Cortex of kidney (tissue), 1 donor: ENCODE measurements at places on chromosomes 2 and 18.
A peak's percentile ranks its signal among the peaks of the same experiment; 100 is the strongest.

DNA sequence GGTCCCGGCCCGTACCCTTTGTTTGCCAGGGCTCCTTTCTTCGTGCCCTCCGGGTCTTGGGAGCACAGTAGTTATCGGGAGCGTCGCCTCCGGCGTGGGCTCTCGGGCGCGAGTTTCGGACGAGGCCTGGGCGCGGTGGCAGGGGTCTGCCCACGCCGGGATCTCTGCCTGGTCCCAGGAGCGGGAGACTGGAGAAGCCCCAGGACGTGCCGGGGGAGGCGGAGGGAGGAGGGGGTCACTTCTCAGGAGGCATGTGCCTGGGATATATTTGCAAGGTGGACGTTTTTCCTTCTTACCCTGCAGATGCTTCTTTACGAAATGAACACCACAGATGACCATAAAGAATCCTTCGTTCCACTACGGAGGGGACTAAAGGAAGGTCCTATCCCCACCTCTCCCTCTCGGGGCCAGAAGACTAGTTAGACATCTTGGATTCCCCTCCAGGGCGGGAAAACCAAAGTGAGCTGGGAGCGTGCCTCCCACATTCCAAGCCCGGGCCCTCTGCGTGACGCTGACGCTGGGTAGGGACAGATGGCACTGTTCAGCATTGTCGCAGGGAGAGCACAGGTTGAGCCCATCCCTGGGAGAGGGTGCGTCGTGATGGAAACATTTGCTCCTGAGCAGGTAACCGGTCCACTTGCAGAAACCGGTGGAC lies 483 bp upstream of the FHL2 start:
- no peak for DNase-seq

GRCh38 chr2:119606674-119607073 lies 62.4 kb downstream of the CFAP221 start:
- DNase-seq = no peak

DNA sequence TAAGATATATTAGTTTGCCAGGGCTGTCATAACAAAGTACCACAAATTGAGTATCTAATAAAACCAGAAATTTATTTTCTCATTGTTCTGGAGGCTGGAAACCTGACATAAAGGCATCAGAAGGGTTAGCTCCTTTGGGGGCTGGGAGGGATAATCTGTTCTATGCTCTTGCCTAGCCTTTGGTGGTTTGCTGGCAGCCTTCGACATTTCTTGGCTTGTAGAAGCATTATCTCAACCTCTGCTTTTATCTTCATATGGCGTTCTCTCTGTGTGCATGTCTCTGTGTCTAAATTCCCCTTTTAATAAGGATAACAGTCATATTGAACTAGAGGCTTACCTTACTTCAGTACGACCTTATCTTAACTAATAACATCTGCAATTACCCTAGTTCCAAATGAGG lies 22.8 kb upstream of the NT5C1B start:
- no peak for DNase-seq

DNA sequence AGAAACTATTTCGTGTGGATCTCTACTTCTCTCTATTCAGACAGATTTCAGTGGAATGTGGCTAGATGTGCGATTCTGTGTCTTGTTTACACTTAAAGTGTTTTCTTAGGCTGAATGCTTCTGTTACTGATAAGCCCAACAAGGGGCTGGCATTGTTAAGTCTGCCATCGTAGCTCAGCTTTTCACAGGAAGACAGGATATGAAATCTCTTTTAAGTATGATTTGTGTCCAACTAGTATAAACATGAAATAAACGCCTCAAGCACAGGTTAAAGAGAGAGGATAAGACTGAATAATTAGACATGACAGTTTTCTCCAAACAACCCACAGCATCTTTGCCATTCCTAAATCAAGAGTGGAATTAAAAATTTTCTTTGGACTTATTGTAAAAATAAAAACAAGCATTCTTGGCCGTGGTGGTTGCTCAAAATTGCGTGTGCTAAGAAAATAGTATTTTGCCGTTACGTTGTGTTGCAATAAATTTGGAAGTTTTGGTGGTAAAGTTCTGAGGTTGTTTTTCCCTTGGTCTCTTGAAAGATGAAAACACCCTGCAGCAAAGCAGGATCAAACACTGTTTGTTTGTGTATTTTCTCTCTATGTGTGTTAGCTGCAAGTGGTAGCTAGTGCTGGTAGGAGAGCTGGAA lies 1.0 kb downstream of the VIT start:
- DNase-seq = no peak

DNA sequence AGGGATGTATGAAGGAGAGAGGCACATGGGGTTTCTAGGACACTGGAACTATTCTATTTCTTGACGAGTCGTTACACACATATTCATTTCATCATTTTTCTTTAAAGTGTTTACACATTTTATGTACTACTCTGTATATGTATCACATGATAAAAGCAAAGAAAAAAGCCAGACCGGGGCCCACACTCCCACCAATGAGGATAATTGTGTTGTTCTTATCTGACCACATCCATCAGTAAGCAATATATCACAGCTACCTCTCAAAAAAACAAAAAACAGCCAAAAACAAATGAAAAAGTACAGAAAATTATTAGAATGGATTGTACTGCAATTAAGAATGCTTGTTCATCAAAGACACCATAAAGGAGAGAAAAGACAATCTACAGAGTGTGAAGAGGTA lies 14.2 kb upstream of the CNRIP1 start:
- no peak for DNase-seq

GRCh38 chr2:163133602-163134001 lies 295.0 kb upstream of the KCNH7 start:
- no peak for DNase-seq

- no peak for DNase-seq
Observed at GRCh38 chr18:77042583-77042982, 90.0 kb downstream of the MBP start.

DNA sequence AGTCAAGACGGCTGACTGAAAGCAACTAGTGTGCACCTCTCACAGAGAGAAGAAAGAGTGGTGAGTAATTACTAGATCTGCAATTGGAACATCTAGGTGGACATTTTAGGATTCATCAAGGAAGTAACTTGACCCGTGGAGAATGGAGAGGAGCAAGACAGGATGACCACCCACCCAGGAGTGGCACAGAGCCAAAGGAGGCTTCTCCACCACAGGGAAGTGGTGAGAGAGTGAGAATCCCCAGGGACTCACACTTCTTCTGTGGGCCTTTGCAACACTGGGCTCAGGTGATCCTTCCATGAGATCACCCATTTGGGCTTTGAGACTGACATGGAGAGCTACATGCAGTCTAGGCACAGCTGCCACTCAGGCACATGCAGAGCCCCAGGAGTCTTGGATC lies 132.8 kb upstream of the GALNT5 start:
- DNase-seq = no peak

DNA sequence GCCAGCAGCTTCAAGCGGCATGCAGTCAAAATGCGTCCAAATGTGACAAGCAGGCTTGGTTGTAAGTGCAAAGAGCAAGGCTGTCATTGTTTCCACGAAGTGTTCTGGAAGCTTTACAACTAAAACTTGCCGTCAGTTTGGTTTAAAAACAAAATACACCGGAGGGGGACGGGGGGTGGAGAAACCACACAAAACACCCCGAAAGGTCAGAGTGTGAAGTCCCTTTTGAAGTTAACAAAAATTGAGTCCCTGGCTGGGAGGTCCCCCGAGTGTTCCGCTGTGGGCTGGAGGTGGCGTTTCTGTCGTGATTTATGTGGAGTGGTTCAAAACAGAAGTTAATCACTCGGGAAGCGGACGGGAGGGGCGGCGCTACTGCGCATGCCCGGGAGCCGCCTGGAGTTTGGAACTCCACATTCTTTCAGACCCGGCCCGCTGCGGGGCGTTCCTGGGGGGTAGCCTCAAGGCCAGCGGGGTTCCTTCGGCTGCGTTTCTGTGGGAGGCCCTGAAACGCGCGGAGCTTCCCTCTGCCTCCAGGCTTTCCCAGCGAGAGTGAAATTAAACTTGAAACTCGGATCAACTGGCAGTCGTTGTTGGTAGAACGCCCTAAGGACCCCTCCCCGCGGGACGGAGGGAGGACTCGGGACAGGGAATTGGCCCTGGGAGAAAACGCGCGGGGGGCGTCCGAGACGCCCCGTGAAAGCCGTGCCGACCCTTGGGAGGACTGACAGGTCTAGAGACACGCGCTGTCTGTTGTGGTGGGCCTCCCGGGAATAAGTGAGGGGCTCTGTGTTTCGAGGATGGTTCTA lies 1.4 kb downstream of the TGIF1 start:
- DNase-seq = peak; percentile 39
